HuH-7 (cell line): ENCODE measurements at places on chromosomes 6 and 20.

DNA sequence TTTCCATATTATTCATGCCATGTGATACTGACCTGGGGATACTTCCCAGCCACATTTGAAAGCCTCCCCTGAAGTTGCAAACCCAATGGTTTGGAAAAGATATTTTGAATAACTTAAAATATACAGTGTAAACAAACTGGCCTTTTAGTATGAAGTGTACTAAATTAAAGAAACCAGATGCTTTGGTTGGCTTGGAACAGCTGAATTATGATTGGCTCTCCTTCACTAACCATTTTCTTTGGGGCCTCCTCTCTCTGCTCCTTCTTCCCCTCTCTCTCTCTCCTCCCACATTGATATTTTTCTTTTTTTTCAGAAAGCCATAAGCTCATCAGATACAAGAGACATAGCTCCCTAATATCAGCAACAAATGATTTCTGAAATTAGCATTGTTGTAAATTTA is 166.6 kb downstream of the MTFR2 start:
- no peak for DNase-seq

DNA sequence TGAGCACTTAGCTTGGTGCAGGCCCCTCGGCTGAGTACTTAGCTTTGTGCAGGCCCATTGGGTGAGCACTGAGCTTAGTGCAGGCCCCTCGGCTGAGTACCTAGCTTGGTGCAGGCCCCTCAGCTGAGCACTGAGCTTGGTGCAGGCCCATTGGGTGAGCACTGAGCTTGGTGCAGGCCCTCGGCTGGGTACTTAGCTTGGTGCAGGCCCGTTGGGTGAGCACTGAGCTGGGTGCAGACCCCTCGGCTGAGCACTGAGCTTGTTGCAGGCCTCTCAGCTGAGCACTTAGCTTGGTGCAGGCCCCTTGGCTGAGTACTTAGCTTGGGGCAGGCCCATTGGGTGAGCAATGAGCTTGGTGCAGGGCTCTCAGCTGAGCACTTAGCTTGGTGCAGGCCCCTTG is 387.1 kb downstream of the THBS2 start:
- no peak for DNase-seq

- peak; percentile 73 for DNase-seq
These were observed 81.8 kb downstream of the ISM1 start for GRCh38 chr20:13302647-13303450.

GRCh38 chr6:137133122-137133521 is 40.3 kb downstream of the IL22RA2 start:
- DNase-seq: no peak
